ENCODE measurements at places on chromosomes 6 and 20.

GRCh38 chr6:158564243-158565121, 4.6 kb downstream of the TMEM181 start:
- no peak for DNase-seq

DNA sequence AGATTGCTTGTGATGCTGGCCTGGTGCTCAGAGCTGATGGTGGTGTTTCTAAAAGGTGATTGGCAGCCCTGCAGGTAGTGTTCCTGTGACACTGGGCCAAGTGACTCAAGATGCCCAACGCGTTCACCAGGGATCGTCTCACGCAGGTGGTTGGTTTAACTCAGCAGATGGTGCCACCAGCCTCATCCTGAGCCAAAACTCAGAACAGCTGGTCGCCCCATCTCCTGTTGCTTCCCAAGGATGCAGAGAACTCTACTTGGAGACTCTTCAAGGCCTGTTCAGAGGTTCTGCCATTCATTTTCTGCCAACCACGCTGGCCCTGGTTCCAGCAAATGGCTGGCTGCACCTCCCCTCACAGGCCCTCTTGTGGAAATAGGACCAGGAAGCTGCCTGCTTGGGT, 394.4 kb downstream of the CDH26 start:
- DNase-seq: no peak

GRCh38 chr6:101397199-101397598, 3.7 kb downstream of the GRIK2 start:
- DNase-seq: peak; percentile 16

DNA sequence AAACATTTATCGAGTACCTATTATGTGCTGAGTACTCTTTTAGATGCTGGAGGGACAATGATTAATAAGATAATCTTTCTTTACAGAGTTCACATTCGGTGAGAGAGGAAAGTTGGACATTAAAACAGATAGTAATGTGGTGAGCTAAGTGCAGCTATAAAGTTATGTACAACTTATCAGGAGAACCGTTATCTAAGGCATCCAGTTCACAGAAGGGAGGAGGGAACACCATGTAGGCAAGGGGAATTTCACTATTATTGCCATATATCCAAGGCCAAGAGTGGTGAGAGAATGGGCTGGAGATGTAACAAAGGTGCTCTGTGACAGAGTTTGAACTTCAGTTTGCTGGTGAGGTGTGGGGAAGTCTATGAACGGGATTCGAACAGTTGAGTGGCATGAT, 105.8 kb downstream of the CARMIL1 start:
- no peak for DNase-seq

- peak; percentile 56 for DNase-seq
Observed at GRCh38 chr6:125746731-125747588, 2.5 kb upstream of the HEY2 start.

GRCh38 chr20:59062081-59062480, 19.5 kb upstream of the PRELID3B start:
- DNase-seq: no peak

DNA sequence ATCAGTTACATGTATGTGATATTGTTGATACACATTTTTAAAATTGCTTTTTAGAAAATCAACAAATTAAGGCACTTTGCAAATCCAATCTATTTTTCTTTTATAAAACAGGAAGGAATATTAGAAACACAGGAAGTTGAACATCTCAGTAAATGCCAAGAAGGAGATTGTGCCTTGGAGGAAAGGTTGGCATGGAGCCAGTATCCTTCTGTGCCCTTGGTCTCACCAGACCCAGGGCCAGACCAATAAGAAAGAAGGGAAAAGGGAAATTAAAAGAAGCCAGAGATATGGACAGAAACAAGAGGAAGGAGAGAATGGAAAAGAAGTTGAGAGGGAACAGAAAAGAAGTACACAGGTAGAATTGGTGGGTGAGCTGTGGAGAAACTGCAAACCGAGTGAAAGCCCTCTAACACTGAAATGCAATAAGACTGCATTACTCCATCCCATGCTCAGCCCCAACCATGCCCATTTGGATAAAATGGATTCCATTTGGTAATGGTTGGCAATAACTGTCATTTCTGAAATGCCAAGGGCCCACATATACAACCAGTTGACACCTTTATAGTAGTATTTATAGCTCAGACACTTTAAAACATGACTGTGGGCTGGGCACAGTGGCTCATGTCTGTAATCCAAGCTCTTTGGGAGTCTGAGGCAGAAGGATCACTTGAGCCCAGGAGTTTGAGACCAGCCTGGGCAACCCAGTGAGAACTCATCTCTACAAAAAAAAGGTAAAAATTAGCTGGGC, 133.8 kb downstream of the GMPR start:
- no peak for DNase-seq

GRCh38 chr6:99233219-99233618, 116.3 kb downstream of the FAXC start:
- no peak for DNase-seq

GRCh38 chr6:50116797-50117542, 67.2 kb upstream of the DEFB112 start:
- DNase-seq: no peak

- no peak for DNase-seq
Observed at GRCh38 chr6:34281702-34282334, 33.0 kb upstream of the SMIM29 start.

DNA sequence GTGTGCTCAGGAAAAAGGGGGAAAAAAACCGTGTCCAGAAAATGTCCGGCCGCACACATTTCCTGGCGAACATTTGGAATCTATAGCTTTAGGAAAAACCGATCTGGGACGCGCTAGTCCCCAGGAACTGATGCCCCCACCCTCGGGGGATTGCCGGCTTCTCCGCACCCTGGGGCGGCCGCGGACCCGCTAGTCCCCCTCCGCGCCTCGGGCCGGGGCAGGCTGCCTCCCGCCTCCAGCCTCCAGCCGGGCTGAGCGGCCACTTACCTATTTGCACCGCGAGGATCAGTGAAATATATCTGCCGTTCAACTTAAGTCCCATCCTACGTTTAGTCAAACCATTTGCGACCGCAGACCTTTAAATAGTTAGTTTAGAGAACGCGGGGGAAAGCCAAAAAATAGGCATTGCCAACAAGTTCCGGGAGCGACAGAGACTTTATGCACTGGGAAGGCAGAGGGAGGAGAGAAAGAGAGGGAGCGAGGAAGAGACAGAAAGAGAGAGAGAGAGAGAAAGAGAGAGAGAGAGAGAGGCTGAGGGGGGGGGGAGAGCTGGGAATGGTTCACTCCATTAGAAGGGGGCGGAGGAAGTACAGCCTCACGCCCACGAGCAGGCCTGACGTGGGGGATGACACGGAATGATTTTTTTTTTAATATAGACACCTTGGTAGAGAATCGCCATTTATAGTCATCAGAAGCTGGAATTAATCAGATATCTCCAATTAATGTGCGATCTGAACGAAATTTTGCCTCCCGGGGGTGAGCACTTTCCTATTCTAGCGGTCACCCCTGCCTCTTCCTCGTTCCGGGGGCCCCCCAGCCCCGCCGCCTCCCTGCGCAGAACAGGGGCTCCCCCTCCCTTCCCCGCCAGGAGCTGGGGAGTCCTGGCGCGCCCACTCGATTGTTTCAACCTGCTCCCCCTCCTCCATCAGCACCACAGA, at the start of gene NRN1:
TSS of gene NRN1 (minus strand) at position 498 of the 938 bp plus-strand sequence. CDS start at position 322, 176 bp downstream.
- peak; percentile 62 for DNase-seq

DNA sequence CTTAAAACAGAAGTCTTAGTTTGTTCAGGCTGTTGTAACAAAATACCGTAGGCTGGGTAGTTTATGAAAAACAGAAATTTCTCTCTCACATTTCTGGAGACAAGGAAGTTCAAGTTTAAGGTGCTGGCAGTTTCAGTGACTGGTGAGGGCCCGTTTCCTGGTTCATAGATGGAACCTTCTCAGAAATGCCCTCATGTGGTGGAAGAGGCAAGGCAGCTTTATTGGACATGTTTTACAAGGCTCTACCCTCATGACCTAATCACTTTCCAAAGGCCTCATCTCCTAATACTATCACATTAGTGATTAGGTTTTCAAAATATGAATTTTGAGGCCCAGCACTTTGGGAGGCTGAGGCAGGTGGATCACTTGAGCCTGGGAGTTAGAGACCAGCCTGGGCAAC, 2.4 kb downstream of the HEBP2 start:
- no peak for DNase-seq

DNA sequence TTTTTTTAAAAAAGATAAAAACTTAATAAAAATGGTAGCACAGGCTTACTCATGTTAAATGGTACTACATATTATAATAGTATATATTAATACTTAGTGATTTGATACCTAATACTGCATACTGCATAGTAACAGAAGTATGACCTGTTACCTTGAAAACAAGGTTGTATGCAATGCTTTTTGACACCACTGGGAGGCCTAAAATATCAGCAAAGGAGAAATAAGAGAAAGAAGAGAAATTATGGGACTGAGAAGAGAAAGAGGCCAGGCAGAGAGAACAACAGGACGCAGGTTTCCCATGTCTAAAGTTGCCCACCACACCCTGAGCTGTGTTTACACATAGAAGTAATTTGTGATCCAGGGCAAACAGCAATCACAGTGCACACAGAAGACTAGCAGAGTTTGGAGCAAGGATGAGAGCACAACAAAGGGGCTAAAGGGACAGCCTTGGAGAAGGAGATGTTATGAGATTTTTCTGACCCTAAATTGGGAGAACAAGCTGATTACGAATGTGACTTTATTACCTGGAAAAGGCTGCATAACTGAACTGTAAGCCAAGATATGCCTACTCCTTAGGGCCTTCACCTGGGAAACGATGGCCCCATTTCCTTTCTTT, 73.2 kb downstream of the ROS1 start:
- no peak for DNase-seq

- peak; percentile 88 for DNase-seq
Observed at GRCh38 chr20:49484180-49485140, 2.0 kb upstream of the KCNB1 start.

- DNase-seq: no peak
Observed at GRCh38 chr6:1337791-1338190, 25.9 kb downstream of the FOXQ1 start.

DNA sequence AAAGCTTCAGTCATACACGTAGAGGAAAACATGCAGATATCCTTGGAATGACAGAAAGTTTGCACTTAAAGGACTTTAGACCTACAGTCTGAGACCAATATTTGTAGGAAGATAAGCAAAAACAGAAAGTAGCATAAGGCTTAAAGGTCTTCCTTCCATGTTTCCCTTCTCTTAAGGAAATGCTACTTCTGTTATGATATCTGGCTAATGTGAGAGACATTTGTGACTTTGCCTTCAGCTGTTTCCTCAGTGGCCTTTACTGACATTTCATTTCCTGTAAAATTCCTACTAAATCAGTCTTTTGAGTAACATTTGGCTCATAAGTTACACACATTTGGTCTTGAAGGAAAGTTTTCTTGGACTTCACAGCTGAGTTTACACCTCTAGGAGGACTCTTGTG, 713.4 kb downstream of the TBC1D32 start:
- no peak for DNase-seq

- DNase-seq: no peak
Observed at GRCh38 chr6:72976484-72976883, 248.8 kb downstream of the KHDC1L start.

GRCh38 chr6:2688401-2689064, 62.2 kb downstream of the MYLK4 start:
- no peak for DNase-seq

DNA sequence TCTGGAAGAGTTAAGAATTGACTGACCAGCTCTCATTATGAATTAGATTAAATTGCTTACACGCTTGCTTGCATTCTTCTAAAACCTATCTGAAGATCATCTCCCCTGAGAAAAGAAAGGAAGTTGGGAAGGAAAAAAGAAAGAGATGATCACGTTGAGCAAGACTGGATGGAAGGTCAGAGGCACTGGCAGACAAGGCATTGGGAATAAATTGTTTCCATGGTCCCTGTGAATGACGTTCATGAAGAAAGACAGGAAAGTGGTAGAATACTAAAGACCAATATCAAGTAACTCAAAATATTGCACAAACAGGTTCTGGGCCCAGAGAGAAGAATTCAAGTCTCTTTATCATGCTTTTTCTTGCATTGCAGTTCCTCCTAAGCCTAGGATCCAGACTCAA, 1045.4 kb upstream of the MAP3K7 start:
- no peak for DNase-seq

GRCh38 chr6:143097224-143097795, 36.6 kb downstream of the AIG1 start:
- no peak for DNase-seq

All from NCI-H2227 treated with DMSO at 0.1 percent for 48 hours (cell line).